ENCODE measurements at places on chromosomes 5 and 9.
A peak's percentile ranks its signal among the peaks of the same experiment; 100 is the strongest.

- no peaks in the 10 kb centered on the region for H3K27me3 ChIP-seq
- no peak overlapping the region for H3K27ac ChIP-seq
- no peak overlapping the region for H3K4me3 ChIP-seq
- H3K36me3 ChIP-seq, result peaks cover 11% of the 10 kb centered on the region
- H3K4me1 ChIP-seq, result peaks cover 16% of the 10 kb centered on the region
Observed at GRCh38 chr9:134405527-134405926, 79.3 kb downstream of the RXRA start.

- no peaks in the 10 kb centered on the region for H3K36me3 ChIP-seq
- peaks cover 14% of the 10 kb centered on the region for H3K4me1 ChIP-seq
- DNase-seq, result peak; percentile 58
Observed at GRCh38 chr9:134375011-134375390, 48.7 kb downstream of the RXRA start.

GRCh38 chr5:52767766-52768480, 19.8 kb upstream of the ITGA1 start:
- H3K4me3 ChIP-seq, result no peak overlapping the region
- no peak overlapping the region for H3K27ac ChIP-seq
- DNase-seq, result peak; percentile 70
- no peaks in the 10 kb centered on the region for H3K27me3 ChIP-seq
- H3K36me3 ChIP-seq, result no peaks in the 10 kb centered on the region
- no peaks in the 10 kb centered on the region for H3K4me1 ChIP-seq

DNA sequence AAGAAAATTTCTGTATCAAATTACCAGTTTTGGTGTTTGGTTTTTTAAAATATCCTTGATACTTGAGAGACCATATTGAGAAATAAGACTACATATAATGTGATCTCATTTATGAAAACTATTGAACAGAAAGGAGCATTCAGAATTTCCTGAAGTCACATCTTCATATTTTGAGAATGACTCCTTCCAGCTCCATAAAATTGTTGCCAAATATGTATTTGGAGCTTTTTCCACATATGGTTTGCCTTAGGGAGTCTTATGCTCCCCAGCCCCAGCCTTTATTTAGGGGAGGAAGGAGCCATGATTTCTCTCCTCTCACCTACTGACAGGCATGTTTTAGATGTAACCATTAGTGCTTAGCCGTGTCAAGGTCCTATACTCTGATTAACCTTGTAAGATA, 51.1 kb downstream of the GCNT1 start:
- H3K4me3 ChIP-seq, result no peak overlapping the region
- no peaks in the 10 kb centered on the region for H3K36me3 ChIP-seq
- H3K27ac ChIP-seq, result no peak overlapping the region
- H3K27me3 ChIP-seq, result no peaks in the 10 kb centered on the region
- no peaks in the 10 kb centered on the region for H3K4me1 ChIP-seq

Data from trophoblast cell (in vitro differentiated cells and primary cell).